Spleen (tissue), 13 donors: ENCODE measurements at places on chromosomes 12 and 14. TPM values are rescaled to one million over a fixed set of nuclear protein-coding genes. Genes with fewer than 3 reads are reported as not detected.

GRCh38 chr12:2812290-2813213, at the start of gene ITFG2:
TSS of gene ITFG2 (plus strand) at chr12:2812668. CDS start at chr12:2812761, 93 bp downstream.
- peak within 1 kb of the TSS; percentile 78 for H3K4me3 ChIP-seq
- H3K27me3 ChIP-seq: no peaks in the 10 kb centered on the region
- H3K36me3 ChIP-seq: peaks cover 6% of the 10 kb centered on the region
- H3K4me1 ChIP-seq: peaks cover 36% of the 10 kb centered on the region

- no peak overlapping the region for H3K4me3 ChIP-seq
- H3K4me1 ChIP-seq: no peaks in the 10 kb centered on the region
- H3K36me3 ChIP-seq: no peaks in the 10 kb centered on the region
- H3K27me3 ChIP-seq: no peaks in the 10 kb centered on the region
- no peak for DNase-seq
These were observed 40.5 kb downstream of the ESR2 start for GRCh38 chr14:64253672-64254071.

DNA sequence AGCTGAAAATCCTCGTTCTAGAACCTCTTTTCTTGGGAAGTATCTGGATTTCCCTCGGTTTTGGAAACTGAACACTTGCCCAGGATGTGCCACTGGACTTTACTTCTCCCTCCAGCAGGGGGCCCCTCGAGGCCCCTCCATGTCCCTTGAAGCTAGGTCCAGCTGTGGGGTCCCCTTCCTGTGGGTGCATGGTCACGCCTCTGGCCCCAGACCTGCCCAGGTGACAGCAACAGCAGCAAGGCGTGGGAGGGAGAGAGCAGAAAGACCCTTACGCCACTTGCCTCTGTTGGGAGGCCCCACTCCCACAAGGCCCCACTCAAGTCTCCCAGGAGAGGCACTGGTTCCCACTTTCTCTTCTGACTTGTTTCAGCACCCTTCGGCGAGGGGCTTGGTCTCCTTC, 3.1 kb downstream of the SLC25A29 start:
- peaks cover 4% of the 10 kb centered on the region for H3K27me3 ChIP-seq
- H3K36me3 ChIP-seq: no peaks in the 10 kb centered on the region
- DNase-seq: no peak

- no peak overlapping the region for H3K27ac ChIP-seq
- H3K36me3 ChIP-seq: no peaks in the 10 kb centered on the region
- H3K27me3 ChIP-seq: no peaks in the 10 kb centered on the region
These were observed 42.0 kb upstream of the PRICKLE1 start for GRCh38 chr12:42631513-42631912.

- H3K27ac ChIP-seq: no peak overlapping the region
- H3K27me3 ChIP-seq: no peaks in the 10 kb centered on the region
- peaks cover 5% of the 10 kb centered on the region for H3K4me1 ChIP-seq
- no peak overlapping the region for H3K4me3 ChIP-seq
- no peaks in the 10 kb centered on the region for H3K36me3 ChIP-seq
These were observed 63.1 kb upstream of the PLBD1 start for GRCh38 chr12:14630793-14631192.

GRCh38 chr12:28108599-28108998, 81.7 kb upstream of the CCDC91 start:
- H3K36me3 ChIP-seq: no peaks in the 10 kb centered on the region
- no peak for DNase-seq
- H3K27ac ChIP-seq: no peak overlapping the region
- H3K4me1 ChIP-seq: no peaks in the 10 kb centered on the region
- no peak overlapping the region for H3K4me3 ChIP-seq

- no peaks in the 10 kb centered on the region for H3K36me3 ChIP-seq
- no peak overlapping the region for H3K4me3 ChIP-seq
- no peaks in the 10 kb centered on the region for H3K27me3 ChIP-seq
- no peak for DNase-seq
- no peaks in the 10 kb centered on the region for H3K4me1 ChIP-seq
These were observed 24.2 kb upstream of the YAF2 start for GRCh38 chr12:42262271-42262670.

DNA sequence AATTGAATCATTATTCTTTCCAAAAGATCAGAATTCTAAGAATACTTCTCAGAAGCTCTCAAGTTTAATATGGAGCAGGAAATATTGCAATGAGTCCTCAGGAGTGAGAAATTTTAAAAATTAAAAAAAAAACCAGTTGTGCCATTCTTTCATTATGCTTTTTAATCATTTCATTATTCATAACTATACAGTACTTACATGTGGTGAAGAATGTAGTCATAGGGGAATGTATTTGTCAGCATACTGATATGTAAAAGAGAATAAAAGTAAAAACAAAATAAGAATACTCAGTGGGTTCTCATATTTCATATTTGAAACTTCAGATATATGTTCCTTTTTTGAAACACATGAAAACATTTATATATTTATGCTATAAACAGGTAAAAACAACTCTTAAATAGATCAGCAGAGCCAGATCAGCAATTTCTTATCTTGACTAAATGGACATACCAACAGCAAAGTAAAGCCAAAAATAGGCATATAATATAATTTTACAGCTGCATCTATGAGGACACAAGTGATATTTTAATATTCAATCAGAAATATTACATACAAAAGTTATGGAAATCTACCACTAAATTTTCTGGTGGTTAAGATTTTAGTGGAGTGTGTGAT, 19.9 kb upstream of the MBIP start:
- no peak for DNase-seq
- no peaks in the 10 kb centered on the region for H3K4me1 ChIP-seq
- H3K4me3 ChIP-seq: no peak overlapping the region
- no peak overlapping the region for H3K27ac ChIP-seq

DNA sequence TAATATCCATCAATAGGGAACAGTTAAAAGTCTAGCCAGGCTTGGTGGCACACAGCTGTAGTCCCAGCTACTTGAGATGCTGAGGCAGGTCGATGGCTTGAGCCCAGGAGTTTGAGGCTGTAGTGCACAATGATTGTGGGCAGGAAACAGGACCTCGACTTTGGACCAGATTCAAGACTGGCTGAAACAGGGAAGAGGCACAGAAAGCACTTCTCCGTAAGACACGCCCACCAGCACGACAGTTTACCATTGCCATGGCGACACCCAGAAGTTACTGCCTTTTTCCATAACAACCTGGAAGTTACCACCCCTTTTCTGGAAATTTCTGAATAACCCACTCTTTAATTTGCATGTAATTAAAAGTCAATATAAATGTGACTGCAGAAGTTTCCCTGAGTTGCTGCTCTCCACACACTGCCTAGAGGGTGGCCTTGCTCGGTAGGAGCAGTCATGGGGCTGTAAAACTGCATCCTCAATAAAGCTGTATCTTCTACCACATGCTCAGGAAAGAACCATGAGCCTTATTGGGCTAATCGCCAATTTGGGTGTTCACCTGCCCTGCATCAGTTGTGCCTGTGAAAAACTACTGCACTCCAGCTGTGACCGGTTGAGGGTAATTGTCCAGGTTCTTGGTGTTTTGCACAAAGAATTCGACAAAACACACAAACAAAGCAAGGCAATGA, 4.6 kb upstream of the LRRC23 start:
- H3K4me1 ChIP-seq: peaks cover 11% of the 10 kb centered on the region
- no peaks in the 10 kb centered on the region for H3K27me3 ChIP-seq
- DNase-seq: no peak
- no peaks in the 10 kb centered on the region for H3K36me3 ChIP-seq
- H3K4me3 ChIP-seq: no peak overlapping the region

GRCh38 chr12:1594006-1594260, 448 bp downstream of the FBXL14 start:
- DNase-seq: no peak
- peaks cover 62% of the 10 kb centered on the region for H3K4me1 ChIP-seq
- no peaks in the 10 kb centered on the region for H3K36me3 ChIP-seq
- H3K4me3 ChIP-seq: peak overlapping the region; percentile 93
- no peaks in the 10 kb centered on the region for H3K27me3 ChIP-seq

- peaks cover 16% of the 10 kb centered on the region for H3K36me3 ChIP-seq
- H3K4me3 ChIP-seq: no peak overlapping the region
- no peak for DNase-seq
- H3K4me1 ChIP-seq: peaks cover 37% of the 10 kb centered on the region
- peak overlapping the region; percentile 97 for H3K27ac ChIP-seq
- no peaks in the 10 kb centered on the region for H3K27me3 ChIP-seq
These were observed 3.3 kb downstream of the PARP11 start for GRCh38 chr12:3869865-3870264.

DNA sequence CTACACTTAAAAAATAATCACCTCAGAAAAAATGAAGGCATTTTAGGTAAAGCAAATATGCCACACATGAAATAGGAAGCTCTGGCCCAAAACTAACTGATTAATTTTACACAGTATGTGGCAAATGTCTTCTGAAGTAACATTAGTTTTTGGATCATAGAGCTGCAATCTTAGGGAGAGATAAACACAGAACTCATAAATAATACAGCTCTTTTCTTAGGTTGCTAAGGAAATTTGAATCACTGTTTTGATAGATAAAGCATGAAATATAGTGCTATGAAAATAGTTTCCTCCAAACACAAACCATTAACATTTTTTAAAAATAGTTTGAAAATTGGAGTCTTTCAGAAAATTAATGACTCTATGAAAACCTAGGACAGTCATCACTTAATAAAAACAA, 15.0 kb downstream of the RASSF9 start:
- no peaks in the 10 kb centered on the region for H3K36me3 ChIP-seq
- H3K4me3 ChIP-seq: no peak overlapping the region
- H3K27me3 ChIP-seq: no peaks in the 10 kb centered on the region
- no peaks in the 10 kb centered on the region for H3K4me1 ChIP-seq
- no peak overlapping the region for H3K27ac ChIP-seq

- DNase-seq: no peak
- H3K4me3 ChIP-seq: no peak overlapping the region
- peaks cover 19% of the 10 kb centered on the region for H3K27me3 ChIP-seq
- no peak overlapping the region for H3K27ac ChIP-seq
- H3K36me3 ChIP-seq: no peaks in the 10 kb centered on the region
These were observed 30.5 kb upstream of the METAP2 start for GRCh38 chr12:95443459-95443858.

- H3K36me3 ChIP-seq: no peaks in the 10 kb centered on the region
- peak overlapping the region; percentile 59 for H3K27ac ChIP-seq
- no peak overlapping the region for H3K4me3 ChIP-seq
- H3K4me1 ChIP-seq: peaks cover 33% of the 10 kb centered on the region
- DNase-seq: no peak
- H3K27me3 ChIP-seq: no peaks in the 10 kb centered on the region
These were observed 16.2 kb downstream of the KRT80 start for GRCh38 chr12:52175371-52176350.

- H3K27me3 ChIP-seq: no peaks in the 10 kb centered on the region
- peaks cover 7% of the 10 kb centered on the region for H3K4me1 ChIP-seq
- H3K27ac ChIP-seq: no peak overlapping the region
These were observed 10.7 kb downstream of the DDX47 start for GRCh38 chr12:12823811-12824210.

- no peak for DNase-seq
- H3K27ac ChIP-seq: no peak overlapping the region
- no peaks in the 10 kb centered on the region for H3K27me3 ChIP-seq
- no peaks in the 10 kb centered on the region for H3K36me3 ChIP-seq
These were observed 1883.7 kb upstream of the FLRT2 start for GRCh38 chr14:83646228-83646627.

- peaks cover 5% of the 10 kb centered on the region for H3K27me3 ChIP-seq
- no peak overlapping the region for H3K27ac ChIP-seq
- no peak for DNase-seq
- H3K4me3 ChIP-seq: no peak overlapping the region
- H3K36me3 ChIP-seq: no peaks in the 10 kb centered on the region
- H3K4me1 ChIP-seq: no peaks in the 10 kb centered on the region
These were observed 44.9 kb downstream of the FOS start for GRCh38 chr14:75323571-75323970.

DNA sequence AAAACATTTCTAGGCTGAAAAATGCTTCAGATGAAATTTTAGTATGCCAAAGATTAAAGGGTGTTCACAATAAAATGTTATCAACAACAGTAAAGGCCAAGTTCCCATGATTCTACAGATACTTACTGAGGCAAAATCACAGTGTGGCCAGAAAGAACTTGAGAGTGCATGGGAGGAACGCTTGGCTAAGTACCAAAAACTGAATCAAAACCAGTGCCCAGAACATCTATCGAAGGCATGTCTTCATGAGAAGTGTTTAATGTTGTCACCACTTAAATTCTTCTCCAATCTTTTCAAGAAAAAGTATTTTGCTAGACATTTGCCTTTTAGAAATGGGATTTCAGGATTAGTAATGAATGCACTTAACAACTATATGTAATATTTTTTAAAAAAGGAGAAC, 41.5 kb downstream of the KIF21A start:
- peak overlapping the region; percentile 13 for H3K27ac ChIP-seq
- H3K4me1 ChIP-seq: no peaks in the 10 kb centered on the region
- no peak overlapping the region for H3K4me3 ChIP-seq

DNA sequence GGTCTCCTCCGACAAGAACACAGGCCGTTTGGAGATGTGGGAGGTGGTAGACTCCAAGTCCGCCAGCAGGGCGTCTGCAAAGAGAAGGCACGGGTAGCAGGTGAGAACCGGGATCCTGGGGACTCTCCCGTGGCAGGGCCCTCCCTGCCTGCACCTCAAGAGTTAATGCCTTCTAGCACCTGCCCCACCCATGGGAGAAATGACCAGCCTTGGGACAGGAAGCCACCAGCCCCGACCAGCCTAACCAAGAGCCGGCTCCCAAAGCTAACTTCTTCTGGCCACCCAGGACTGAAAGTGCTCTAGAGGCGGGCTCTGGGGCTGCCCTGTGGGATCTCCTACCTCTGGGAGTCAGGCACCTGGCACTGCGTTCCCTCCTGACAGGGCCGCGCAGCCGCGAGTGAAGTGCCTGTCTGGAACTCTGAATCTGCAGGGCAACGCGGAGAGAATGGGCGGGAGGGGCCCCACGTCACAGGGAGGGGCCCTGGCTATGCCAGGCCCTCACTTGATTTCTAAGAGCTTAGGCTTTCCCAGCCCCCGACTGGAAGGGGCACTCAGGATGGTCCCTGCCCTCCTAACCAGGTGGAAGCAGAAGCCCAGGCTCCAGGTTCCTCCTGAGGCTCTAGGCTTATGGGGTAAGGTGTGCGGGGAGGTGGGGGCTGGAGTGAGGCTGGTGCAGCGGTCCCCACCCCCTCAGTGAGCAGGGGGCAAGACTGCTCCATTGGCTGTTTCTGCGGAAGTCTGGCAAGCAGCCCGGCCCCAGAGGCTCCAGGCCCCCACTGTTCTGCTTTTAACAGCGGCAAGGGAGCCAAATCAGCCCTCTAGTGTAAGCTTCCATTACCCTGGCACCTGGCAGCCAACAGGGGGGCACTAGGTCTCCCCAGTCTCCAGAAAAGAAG, 23.6 kb upstream of the RPLP0 start:
- peak overlapping the region; percentile 16 for H3K4me3 ChIP-seq
- DNase-seq: peak; percentile 82
- peaks cover 62% of the 10 kb centered on the region for H3K36me3 ChIP-seq
- H3K27ac ChIP-seq: no peak overlapping the region
- peaks cover 37% of the 10 kb centered on the region for H3K4me1 ChIP-seq

- no peak overlapping the region for H3K4me3 ChIP-seq
- no peaks in the 10 kb centered on the region for H3K27me3 ChIP-seq
- H3K4me1 ChIP-seq: peaks cover 27% of the 10 kb centered on the region
- no peaks in the 10 kb centered on the region for H3K36me3 ChIP-seq
These were observed 3.1 kb upstream of the CHPT1 start for GRCh38 chr12:101694297-101694848.

GRCh38 chr14:89672636-89673511, 255.8 kb upstream of the FOXN3 start:
- no peaks in the 10 kb centered on the region for H3K36me3 ChIP-seq
- H3K4me1 ChIP-seq: peaks cover 19% of the 10 kb centered on the region
- DNase-seq: no peak
- H3K4me3 ChIP-seq: no peak overlapping the region
- no peaks in the 10 kb centered on the region for H3K27me3 ChIP-seq

The LGR5 gene
- not detected for total RNA-seq

The C12orf42 gene
- 12.3 TPM for total RNA-seq

The SRRM4 gene
- not detected for total RNA-seq

The JDP2 gene
- 94.5 TPM for total RNA-seq

The TAS2R43 gene
- not detected for total RNA-seq

The ZNF705A gene
- 0.19 TPM for total RNA-seq

The GNPNAT1 gene
- 8.1 TPM for total RNA-seq

The HNF1A gene
- not detected for total RNA-seq
